ENCODE measurements at places on chromosomes 3 and 15.

- no peak for DNase-seq
Observed at GRCh38 chr3:85100316-85100715, 141.5 kb downstream of the CADM2 start.

GRCh38 chr3:17183951-17184550, 299.3 kb downstream of the PLCL2 start:
- no peak for DNase-seq

DNA sequence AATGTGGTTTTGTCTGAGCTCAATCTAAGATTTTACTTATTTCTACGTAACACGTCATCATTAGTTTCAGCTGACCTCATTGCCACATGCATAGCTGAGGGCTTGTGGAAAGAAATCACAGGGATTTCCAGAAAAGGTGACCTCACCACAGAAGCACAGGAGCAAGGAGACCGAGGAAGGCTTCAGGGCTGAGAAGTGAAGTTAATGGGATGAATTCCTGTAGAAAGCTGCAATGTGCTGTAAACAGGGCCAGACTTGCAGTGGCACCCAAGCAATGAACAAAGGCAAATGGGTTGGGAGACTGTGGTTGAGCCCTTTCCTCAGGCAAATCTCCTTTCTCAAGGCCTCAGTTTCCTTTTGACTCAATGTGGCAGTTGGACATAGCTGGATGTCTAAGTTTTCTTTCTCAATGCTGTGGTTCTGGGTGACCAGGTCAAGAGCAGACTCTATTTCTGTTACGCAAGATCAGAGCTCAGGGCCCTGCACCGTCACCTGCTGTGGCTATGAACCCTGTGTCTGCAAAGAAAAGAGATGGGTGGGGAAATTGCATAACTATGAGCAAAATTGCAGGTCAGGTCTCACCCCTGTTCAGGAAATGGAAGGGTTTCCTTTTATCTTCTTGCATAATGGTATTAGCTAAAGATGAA, 252.2 kb upstream of the TBL1XR1 start:
- no peak for DNase-seq

- DNase-seq, result no peak
Observed at GRCh38 chr15:80015156-80015555, 44.2 kb upstream of the BCL2A1 start.

DNA sequence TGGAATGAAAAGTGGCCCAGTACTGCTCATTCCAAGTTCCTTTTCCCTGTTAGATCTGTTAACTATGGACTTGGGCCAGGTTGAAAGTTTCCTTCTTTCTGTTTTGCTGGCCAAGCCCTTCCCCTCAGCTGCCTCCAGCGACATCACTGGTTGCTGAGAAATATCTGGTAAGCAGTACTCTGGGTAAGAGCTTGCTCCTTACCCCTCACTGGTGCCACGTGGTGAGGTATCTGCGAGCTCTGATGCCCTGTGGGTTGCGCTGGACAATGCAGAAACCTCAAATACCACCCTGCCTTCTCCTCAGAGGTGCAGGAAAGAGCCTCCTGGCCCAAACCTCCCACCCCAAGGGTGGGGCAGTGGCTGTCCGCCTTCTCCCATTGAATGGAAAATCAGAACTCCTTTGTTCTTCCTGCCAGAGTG, 42.9 kb upstream of the APH1B start:
- no peak for DNase-seq

DNA sequence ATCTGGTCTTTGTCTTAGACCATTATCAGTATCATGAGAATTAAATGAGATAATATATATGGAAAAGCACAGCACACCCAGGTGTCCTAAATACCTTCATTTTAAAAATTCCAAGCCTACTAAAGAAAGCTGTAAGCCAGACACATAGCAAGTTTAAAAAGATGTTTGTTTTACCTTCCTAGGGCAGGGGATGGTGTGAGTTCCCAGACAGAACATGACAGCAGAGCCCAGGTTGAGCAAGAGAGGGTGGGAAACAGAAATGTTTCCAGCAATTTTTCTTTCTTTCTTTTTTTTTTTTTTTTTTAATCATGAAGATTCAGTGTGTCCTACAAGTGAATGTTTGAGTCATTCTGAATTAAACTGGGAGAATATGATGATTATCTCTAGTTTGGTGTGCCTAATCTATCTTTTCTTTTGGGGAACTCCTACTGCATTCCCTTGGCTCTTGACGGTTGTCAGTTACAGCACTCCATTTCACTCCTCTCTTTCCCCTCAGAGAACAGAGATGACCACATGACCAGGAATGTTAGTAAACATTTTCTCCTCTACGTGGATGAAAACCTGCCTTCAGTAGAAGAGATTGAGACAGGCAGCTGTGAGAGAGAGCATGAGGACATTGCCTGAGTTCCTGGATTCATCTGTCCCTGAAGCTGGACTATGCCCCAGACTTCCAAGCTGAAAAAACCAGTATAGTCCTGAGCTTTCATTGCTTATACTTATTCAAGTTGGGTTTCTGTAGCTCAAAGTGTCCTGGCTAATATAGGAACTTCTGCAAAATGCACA, 54.5 kb upstream of the ARL14 start:
- DNase-seq, result no peak

DNA sequence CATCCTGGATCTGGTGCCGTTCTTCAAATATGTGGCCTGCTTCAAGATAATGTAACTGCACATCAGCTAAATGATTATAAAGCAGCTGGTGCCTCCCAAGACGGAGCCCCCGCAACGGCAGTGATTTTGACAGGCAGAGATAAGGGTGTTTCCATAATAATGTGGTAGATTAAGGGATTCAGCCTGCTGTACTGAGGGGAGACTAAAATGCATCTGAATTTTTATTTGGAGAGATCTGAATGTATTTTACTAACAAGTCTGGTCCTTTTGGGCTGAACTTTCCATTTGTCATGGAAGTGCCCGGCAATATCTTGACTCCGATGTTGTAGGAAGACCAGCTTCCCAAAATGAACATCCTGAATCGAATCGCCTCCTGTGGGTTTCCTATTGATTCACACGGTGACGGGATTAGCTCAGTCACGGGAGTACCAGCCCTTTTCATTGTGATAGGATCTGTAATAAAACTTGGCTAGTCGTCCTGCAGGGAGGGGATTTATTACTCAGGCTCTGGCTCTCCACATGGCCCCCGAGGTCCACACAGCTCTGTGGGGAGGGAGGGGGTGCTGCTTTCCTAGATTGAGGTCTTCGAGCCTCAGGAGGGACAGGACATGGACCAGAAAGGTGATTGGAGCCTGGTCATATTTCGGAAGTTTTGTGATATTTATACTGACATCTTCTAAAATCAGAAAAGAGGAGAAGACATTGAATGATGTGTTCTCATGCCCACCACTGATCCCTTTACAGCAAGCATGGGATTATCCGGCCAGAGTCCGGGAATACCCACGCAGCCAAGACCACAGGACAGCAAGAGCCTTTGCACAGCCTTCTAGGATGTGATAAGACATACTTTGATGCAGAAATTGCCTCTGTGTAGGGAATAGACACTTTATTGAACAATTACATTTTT, 2.5 kb upstream of the PCSK6 start:
- DNase-seq, result no peak

GRCh38 chr15:91561371-91562100, 292.0 kb upstream of the SLCO3A1 start:
- DNase-seq, result no peak

DNA sequence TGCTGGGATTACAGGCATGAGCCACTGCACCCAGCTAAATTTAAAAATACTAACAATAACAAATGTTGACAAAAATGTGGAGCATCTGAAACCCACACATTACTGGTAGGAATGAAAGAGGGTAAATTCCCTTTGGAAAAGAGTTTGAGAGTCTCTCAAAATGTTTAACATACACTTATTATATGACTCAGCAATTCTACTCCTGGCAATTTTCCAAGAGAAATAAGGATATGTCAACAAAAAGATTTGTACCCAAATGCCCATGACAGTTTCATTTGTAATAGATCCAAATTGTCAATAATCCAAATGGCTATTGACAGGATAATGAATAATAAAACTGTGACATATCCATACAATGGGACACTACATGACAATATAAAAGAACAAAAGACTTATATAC, 9.0 kb downstream of the HCLS1 start:
- no peak for DNase-seq

GRCh38 chr3:161082063-161082462, 23.1 kb downstream of the B3GALNT1 start:
- DNase-seq, result no peak

DNA sequence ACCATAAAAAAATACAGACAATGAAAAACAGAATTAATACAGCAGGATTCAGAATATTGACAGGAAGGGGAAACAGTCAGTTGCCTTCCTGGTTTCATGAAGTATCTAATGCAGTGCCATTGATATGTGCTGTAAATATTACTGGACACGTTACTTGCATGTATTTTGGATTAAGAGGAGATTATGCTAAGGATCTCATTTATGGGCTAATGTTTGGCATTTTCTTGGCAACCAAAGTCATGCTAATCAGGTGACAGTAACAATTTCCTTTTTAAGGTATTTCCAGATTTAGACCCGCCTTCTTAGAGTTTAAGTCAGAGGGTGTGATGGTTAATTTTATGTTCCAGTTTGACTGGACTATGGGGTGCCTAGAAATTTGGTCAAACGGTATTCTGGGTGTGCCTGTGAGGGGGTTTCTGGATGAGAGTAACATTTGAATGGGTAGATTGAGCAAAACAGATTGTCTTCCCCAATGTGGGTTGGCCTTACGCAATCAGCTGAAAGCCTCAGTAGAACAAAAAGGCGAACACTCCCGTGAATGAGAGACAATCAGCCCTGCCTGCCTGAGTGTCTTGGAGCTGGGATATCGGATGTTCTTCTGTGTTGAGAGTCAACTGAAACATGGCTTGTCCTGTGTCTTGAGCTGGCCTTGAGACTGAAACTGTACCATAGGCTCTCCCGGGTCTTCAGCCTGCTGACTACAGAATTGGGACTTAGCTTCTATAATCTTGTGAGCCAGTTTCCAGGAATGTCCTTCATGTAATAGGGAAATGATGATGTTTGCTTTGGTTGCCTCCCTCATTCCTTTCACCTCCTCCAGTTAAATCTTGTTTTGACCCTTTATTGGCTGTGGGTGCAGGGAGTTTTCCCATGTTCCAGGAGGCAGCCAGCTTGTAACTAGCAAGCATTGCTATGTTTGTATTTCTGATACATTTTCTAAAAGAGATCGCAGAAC, 10.5 kb downstream of the SQOR start:
- DNase-seq, result no peak

- no peak for DNase-seq
Observed at GRCh38 chr3:47347217-47347801, 33.5 kb upstream of the PTPN23 start.

DNA sequence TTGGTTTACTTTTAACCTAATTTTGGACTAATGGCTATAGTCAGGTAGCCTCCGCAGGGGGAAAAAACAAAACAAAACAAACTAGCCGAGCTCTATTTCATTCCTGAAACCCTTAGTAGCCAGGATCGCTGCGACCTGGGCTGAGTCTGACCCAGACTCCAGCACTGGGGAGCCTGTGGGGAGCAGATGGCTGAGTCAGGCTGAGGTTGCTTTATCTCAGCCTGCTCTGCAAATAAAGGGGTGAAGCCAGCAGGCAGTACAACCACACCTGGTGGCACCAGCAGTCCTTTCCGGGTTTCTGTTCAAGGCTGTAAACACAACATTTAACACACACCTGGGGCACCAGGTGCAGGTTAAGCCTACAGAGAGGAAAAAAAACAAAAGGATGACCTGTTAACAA, 27.3 kb downstream of the ABHD2 start:
- no peak for DNase-seq

- DNase-seq, result no peak
Observed at GRCh38 chr15:98777426-98777825, 129.1 kb downstream of the IGF1R start.

GRCh38 chr3:115666920-115667737, 43.8 kb downstream of the GAP43 start:
- no peak for DNase-seq

- no peak for DNase-seq
Observed at GRCh38 chr3:48417529-48418108, 12.3 kb downstream of the PLXNB1 start.

DNA sequence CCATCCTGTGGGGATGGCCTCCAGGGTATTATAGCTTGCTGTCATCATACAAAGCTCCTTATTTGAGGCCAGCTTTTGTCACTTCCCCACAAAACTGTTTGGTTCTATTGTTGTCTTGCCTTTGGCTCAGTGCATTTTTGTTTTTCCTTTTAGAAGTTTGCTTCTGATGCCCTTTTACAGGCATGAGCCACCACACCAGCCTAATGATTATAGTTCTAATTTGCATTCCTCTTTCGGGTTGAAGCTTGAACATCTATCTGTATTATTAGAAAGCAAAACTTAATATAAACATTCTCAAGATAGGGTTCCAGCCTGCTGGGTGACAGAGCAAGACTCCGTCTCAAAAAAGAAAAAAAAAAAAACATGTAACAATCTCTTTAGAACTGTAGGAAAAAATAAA, 39.8 kb downstream of the SMARCC1 start:
- no peak for DNase-seq

DNA sequence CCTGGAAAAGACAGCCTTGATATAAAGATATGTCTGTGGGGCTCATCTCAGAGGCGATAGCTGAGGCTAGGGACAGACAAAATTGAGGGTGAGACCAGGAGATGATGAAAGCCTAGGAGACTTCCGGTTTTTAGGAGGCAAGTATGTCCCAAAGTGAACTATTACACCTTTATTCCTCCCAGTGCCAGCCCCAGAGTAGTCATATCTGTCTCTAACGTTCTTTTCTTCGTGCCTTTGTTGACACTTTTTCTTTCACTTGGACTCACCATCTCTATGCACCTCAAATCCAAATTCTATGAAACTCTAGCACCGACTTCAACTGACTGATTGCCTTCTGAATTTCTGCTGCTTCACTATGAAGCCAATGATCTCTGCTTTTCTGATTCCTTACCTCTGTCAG, 93.8 kb upstream of the RASGRP1 start:
- DNase-seq, result no peak

GRCh38 chr3:85586018-85586417, 627.2 kb downstream of the CADM2 start:
- no peak for DNase-seq

- DNase-seq, result no peak
Observed at GRCh38 chr15:59591356-59591755, 20.2 kb upstream of the GCNT3 start.

DNA sequence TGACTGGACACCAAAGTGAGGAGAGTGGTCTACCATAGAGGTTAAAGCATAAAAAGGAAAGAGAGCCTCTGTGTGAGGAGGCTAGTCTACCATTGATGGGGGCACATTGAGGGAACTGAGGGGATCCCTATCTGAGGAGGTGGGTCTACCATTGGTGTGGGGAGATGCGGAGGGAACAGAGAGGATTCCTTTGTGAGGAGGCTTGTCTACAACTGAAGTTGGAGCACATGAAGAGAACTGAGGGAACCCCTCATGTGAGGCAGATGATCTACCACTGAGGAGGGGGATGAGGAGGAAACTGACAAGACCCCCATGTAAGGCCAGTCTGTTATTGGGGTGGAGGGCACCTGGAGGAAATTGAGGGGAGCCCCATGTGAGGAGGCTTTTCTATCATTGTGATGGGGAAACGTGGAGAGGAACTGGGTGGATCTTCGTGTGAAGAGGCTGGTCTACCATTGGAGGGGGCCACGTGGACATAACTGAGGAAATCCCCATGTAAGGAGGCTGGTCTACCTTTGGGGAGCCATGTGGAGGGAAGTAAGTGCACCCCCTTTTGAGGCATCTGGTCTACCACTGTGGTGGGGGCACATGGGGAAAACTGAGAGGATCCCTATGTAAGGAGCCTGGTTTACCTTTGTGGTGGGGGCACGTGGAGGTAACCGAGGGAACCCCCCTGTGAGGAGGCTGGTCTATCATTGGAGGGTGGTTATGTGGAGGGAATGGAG, 160.1 kb downstream of the FBLN2 start:
- DNase-seq, result no peak
